ENCODE measurements at places on chromosomes 5 and 9.

DNA sequence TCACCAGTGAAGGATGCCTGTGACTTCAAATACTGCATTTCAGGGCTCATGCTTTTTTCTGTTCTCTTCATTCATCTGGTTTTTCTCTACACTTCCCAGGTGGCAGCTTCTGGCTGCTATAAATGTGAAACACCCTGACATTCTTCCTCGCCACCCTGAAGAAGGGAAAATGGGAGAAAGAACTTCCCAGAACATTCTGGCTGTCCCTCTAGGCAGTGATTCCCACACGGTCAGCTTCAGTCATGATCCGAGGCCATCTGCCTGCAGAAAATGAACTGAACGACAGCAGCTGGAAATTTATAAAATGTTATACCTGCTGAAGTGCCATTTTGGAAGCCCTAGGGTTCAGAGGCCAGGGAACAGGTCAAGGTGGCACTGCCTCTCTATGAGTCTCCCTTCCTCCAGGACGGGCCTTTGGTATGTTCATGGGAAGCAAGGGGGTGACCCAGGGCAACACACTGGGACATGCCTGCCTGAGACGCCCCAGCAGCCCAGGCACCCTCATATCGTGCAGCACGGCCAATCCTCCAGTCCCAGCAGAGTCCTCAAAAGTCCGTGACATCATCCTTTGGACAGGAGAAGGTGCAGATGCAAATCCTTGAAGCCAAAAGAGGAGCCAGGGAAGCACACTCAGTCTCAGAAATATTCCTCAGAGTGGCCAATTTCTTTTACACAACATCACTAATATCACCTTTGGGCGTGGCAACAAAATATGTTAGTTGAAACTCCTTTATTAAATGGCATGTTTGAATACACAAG is 107.1 kb downstream of the SEMA5A start:
- no peak for DNase-seq

DNA sequence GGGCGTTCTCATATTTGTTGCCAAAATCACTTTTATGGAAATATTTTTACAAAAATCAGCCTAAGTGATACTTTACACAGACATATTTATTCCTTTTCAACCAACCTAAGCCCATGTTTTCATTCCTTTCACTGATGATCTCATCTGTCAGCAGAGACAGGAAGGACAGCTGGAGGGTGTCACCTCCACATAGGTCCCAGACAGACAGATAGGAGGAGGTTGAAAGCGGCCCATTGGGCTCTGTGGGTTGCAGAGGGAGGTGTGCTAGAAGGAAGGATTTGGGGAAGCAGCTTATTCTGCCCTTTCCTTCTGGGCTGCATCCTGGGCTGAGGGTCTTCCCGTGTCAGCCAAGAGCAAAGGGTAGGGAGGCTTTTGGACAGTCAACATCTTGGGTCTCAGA is 26.0 kb upstream of the SEMA4D start:
- DNase-seq = peak; percentile 80

DNA sequence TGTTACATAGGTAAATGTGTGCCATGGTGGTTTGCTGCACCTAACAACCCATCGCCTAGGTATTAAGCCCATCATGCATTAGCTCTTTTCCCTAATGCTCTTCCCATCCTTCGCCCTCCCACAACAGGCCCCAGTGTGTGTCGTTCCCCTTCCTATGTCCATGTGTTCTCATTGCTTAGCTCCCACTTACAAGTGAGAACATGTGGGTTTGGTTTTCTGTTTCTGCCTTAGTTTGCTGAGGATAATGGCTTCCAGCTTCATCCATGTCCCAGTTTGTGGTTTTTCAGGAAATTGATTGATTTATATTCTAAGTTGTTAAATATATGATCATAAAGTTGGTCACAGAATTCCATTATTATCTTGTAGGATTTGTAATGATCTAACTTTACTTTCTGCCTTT is 85.3 kb upstream of the CAST start:
- no peak for DNase-seq

DNA sequence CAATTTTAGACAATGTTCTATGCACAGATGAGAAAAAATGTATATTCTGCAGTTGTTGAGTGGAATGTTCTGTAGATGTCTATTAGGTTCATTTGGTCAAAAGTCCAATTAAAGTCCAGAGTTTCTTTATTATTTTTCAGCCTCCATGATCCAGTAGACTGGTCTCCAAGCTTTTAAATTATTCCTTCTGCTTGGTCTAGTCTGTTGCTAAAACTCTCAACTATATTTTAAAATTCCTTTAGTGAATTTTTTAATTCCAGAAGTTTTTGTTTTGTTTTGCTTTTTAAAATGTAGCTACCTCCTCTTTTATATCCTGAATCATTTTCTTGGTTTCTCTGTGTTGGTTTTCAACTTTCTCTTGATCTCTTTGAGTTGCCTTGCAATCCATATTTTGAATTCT is 24.6 kb downstream of the SELENOP start:
- no peak for DNase-seq

DNA sequence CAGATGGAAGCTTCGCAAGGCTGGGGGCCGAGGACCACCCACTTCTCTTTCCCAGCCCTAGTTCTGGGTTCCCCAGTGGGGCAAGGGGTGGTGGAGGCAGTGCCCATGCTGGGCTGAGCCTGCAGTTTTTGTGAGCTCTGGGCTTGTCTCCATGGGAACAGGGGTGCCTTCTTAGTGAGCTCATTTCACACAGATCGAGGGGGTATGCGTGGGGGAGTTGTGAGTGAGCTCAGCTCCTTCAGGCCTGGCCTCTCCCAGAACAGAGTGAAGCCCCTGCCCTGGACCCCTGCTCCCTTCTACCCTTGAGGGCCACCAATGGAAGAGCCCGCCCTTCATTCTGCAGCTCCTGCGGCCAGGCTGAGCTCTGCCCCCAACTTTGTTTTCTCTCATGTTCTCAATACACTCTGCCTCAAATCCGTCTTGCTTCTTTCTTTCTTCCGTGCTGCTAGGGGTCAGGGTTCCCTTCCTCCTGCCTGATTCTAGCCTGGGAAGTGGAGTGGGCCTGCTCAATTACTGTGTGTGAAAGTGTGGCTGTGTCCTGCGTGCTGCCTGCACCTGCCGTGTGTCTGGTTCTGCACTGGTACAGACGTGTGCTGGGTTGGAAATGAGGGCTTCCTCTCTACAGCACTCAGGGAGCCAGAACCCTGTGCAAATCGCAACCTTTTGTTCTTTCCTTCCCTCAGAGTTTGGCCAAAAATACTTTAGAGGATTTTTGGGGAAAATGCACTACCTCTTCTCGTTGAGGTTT is 9.0 kb upstream of the MYOZ3 start:
- DNase-seq = no peak

- no peak for DNase-seq
Measured at GRCh38 chr5:20694121-20694520, 706.1 kb upstream of the CDH18 start.

DNA sequence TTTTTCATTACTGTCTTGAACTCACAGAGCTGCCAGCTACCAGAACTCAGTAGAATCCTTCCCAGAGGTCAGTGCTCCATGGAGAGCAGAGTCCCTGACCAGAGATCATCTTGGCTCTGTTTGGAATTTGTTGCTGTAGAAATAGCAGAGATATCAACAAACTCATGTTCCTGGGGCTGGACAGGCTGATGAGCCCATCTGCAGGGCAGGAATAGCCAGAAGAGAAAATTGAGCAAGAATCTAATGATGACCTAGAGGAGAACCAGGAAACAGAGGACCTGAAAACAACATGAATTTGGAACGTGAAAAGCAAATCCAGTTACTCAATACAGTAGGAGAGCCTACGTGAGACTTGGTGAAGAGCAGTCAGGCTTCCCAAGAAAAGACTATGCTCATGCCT is 437.8 kb downstream of the PLK2 start:
- no peak for DNase-seq

DNA sequence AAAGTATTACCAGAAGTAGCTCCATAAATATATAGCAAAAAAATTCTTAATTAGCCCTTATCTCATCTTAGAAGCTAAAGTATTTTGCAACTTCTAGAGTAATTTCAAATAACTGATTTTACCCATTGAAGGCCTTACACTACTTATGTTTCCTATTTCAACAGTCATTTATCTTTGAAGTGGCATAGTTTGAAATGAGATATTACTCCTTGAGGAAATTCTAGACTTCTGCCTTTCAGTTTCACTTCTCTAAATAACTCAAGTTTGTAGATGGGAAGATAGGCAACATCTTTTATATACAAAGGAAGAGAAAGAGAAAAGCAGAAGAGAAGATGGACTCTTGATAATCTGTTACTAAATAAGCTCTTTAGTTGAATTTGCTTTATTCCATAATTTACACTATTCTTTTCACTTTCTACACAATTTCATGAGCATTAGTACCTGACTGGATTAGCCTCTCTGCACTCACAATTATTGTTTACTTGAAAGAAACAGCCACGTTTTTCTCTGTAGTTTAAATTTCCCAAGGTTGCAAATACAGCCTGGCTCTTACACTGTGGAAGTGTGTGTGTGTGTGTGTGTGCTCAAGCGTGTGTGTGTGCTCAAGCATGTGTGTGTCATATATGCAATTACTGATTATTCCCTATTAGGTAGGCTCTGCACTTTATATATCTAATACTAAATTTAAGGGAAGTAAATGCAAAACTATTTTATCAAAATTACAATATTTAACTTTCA is 60.6 kb upstream of the EMB start:
- DNase-seq = no peak

DNA sequence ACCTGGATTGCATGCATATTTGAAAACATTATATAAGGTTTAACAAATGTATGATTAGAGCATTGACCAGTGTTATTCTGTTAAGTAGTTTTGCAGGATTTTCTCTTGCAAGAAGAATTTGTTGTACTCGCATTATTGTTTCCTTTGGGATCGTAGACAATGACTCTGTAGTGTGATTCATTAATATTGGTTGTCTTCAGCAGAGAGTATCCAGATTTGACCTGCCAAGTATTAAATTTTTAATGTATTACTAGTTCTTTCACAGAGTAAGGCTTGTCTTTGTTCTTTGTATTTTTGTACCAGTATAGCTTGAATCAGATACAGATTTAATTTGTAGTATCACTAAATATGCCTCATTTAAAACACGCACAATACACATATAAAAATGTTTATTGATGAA is 155.0 kb downstream of the PBX3 start:
- DNase-seq = no peak

GRCh38 chr9:21902136-21902535 is 92.1 kb downstream of the CDKN2A start:
- no peak for DNase-seq

DNA sequence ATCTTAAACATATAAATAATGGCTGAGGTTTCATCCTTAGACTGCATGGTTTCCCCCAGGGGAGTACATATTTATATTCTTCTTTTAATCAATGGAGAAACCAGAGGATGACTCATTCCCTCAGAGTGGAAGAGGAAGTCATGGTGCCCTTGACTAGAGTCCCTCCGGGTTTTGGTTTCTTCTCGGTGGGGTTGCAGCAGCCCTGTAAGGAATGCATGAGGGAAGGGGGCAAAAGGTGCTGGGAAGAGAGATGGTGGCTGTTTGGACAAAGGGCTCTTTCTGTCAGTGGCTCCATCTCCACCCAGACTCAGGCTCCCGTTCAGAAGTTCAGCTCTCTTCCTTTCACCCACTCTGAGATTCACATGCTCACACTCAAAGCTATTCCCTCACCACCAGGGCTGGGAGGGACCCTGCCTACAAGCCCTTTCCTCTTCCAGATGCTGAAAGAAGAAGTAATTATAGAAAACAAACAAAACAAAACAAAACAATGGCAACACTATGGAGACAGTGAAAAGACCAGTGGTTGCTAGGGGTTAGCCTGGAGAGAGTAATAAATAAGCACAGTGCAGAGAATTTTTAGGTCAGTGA is 129.8 kb upstream of the IL12B start:
- DNase-seq = no peak

DNA sequence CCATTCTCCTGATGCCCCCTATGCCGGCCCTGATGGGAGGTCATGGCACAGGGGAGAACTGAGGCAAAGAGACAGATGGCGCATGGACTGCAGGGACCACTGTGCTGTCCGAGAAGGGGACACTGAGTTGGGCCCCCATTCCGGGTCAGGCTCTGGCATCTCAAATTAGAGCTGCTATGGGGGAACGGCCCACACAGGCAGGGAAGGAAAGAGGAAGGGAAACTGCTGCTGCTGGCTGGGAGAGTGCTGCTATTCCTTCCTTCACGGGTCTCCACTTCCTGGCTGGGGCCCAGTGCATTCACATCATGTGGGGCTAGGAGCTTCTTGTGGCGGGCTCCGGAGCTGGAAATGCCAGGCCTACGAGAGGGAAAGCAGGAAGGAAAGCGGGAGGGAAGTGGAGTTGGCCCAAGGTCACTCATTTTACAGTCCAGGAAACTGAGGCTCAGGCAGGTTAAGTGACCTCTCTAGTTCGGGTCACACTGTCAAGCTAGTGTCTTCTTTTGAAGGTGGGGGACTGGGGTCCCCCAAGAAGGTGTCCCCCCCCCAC is 1.3 kb upstream of the CARD19 start:
- DNase-seq = peak; percentile 27

DNA sequence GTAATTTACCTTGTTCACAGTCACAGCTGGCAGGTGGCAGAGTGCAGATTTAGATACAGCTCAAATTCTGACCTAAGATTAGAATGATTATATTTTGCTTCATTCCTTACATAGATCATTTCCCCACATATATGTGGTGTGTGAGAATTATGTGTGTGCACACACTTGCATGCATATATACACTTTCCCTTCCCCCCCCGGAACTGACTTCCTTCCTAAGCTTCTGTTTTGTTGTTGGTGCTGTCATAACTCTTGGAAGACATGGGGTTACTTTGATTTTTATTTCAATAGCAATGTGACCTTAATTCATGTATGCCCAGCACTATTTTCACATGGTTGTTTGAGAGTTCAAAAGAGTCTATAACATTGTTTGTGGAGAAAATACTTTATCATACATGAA is 112.8 kb downstream of the CMYA5 start:
- no peak for DNase-seq

GRCh38 chr5:133957080-133957479 is 11.3 kb downstream of the C5orf15 start:
- no peak for DNase-seq

GRCh38 chr5:1010641-1011046 is 2.0 kb downstream of the NKD2 start:
- no peak for DNase-seq

- DNase-seq = no peak
Measured at GRCh38 chr9:95058795-95059386, 258.6 kb downstream of the FANCC start.

- peak; percentile 67 for DNase-seq
Measured at GRCh38 chr5:68460147-68460798, 244.7 kb downstream of the PIK3R1 start.

DNA sequence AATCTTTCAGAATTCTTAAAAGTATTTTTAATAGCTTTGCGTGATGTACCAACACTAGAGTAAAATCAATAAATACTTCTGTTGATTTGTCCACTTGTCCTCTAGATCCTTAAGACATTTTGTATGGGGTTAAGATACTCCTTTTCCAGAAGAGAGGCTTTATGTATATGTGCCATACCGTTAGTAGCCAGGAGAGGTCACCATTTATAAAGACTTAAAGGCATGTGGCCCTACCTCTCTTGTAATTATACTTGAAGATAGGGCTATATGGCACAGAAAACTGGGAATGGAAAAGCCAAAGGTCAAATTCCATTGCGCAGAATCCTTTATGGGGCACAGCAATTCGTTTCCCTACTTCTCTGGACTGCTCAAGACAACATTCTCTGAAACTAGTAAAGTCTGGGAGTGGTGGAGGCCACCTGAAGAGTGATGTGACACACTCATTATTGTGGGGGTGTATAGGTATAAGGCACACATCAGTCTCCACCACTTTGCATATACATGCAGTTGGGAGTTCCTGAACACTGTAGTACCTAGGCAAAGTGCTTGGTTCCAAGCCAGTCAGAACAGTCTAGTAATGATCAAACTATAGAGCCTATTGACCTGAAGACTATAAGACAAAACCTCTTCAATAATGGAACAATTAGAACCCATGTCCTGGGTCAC is 140.1 kb upstream of the FBXL17 start:
- no peak for DNase-seq

Data from CD4-positive, alpha-beta T cell treated with Interleukin-6 for 4 hours (primary cell).